ENCODE measurements at places on chromosomes 12 and 14.

GRCh38 chr14:90568405-90568804 lies 171.6 kb downstream of the CALM1 start:
- no peaks in the 10 kb centered on the region for H3K27me3 ChIP-seq
- no peak overlapping the region for H3K27ac ChIP-seq
- DNase-seq: no peak
- H3K36me3 ChIP-seq: no peaks in the 10 kb centered on the region
- no peaks in the 10 kb centered on the region for H3K4me1 ChIP-seq

GRCh38 chr14:95527387-95528002 lies 7.4 kb upstream of the GLRX5 start:
- no peaks in the 10 kb centered on the region for H3K27me3 ChIP-seq
- H3K36me3 ChIP-seq: no peaks in the 10 kb centered on the region
- H3K27ac ChIP-seq: no peak overlapping the region
- H3K4me1 ChIP-seq: peaks cover 11% of the 10 kb centered on the region
- H3K4me3 ChIP-seq: no peak overlapping the region

GRCh38 chr14:95481391-95482022 lies 34.9 kb downstream of the SYNE3 start:
- DNase-seq: no peak
- no peak overlapping the region for H3K4me3 ChIP-seq
- no peaks in the 10 kb centered on the region for H3K36me3 ChIP-seq
- no peaks in the 10 kb centered on the region for H3K27me3 ChIP-seq
- no peak overlapping the region for H3K27ac ChIP-seq

GRCh38 chr12:115873451-115874082 lies 403.9 kb downstream of the MED13L start:
- peaks cover 2% of the 10 kb centered on the region for H3K27me3 ChIP-seq
- no peak overlapping the region for H3K27ac ChIP-seq
- H3K4me3 ChIP-seq: no peak overlapping the region

DNA sequence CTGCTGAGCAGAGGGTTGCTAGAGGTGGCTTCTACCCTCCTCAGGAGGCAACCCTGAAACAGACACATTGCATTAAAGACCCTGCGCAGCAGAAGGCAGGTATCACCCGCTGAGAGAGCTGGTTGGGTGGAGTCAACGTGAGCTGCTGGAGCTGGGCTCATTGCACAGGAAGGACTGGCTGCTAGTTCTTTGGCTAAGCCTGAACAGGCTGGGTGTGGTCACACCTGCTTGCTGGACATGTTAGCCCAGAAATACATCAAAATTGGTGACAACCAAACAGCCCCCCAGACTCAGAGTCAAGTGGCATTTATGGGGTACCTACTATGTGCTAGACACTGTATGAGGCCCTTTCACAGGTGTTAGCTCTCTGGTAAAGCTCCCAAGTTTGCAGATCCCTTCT lies 33.8 kb upstream of the IRF2BPL start:
- H3K4me1 ChIP-seq: peaks cover 8% of the 10 kb centered on the region
- H3K36me3 ChIP-seq: no peaks in the 10 kb centered on the region
- DNase-seq: no peak

DNA sequence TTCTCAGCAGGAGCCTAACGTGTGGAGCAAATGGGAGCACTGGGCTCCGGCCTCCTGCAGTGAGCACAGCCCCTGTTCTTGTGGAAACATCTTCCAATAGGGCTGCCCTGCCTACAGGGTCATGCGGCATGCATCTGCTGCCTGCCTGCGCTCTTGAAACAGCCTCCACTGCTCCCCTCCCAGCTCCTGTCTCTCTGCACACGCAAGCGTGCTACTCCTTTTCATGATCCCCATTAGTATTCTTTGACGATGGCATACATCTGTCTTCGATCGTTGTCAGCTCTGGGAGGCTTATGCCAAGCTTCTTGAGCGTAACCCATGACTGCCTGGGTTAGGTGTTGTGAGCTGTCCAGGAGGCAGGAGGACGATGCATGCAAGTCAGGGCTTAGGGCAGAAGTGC lies 23.1 kb downstream of the NTF3 start:
- H3K27me3 ChIP-seq: no peaks in the 10 kb centered on the region
- no peak overlapping the region for H3K4me3 ChIP-seq
- no peaks in the 10 kb centered on the region for H3K36me3 ChIP-seq
- H3K27ac ChIP-seq: no peak overlapping the region

- no peak for DNase-seq
- no peaks in the 10 kb centered on the region for H3K36me3 ChIP-seq
- no peaks in the 10 kb centered on the region for H3K4me1 ChIP-seq
- H3K27ac ChIP-seq: no peak overlapping the region
Measured at GRCh38 chr12:19647806-19648556, 208.7 kb downstream of the AEBP2 start.

GRCh38 chr12:107091381-107091780 lies 2.0 kb downstream of the CRY1 start:
- no peaks in the 10 kb centered on the region for H3K4me1 ChIP-seq
- peaks cover 1% of the 10 kb centered on the region for H3K36me3 ChIP-seq
- H3K27ac ChIP-seq: peak overlapping the region; percentile 100
- H3K4me3 ChIP-seq: no peak overlapping the region
- H3K27me3 ChIP-seq: no peaks in the 10 kb centered on the region
- peak; percentile 89 for DNase-seq

GRCh38 chr12:92779902-92780301 lies 77.1 kb downstream of the PLEKHG7 start:
- no peak for DNase-seq
- H3K4me3 ChIP-seq: no peak overlapping the region
- no peaks in the 10 kb centered on the region for H3K27me3 ChIP-seq
- H3K4me1 ChIP-seq: no peaks in the 10 kb centered on the region
- no peak overlapping the region for H3K27ac ChIP-seq

DNA sequence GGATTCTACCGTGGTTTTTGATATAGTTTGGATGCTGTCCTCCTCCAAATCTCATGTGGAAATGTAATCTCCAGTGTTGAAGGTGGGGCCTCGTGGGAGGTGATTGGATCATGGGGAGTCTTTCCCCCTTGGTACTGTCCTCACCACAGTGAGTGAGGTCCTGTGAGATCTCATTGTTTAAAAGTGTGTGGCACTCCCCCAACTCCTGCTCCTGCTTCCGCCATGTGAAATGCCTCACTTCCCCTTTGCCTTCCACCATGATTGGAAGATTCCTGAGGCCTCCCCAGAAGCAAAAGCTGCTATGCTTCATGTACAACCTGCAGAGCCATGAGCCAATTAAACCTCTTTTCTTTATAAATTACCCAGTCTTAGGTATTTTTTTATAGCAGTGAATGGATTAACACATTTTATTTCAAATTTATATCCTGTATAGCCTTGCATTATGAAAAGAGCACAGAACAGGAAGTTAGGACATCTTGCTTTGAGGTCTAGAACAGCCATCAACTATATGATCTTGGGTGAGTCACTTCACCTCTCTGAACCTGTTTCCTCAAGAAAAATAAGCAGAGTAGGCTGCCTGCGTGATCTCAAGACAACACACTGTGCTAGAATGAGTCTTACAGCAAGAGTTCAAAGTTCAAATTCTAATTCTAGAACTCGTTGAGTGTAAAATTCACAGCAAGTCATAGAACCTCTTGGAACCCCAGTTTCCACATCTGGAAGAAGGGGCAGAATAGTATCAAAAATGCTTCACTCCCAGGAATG lies 160.9 kb upstream of the EEA1 start:
- H3K4me1 ChIP-seq: no peaks in the 10 kb centered on the region
- peak; percentile 92 for DNase-seq
- H3K27ac ChIP-seq: peak overlapping the region; percentile 70
- no peaks in the 10 kb centered on the region for H3K36me3 ChIP-seq

- peaks cover 55% of the 10 kb centered on the region for H3K4me1 ChIP-seq
- no peaks in the 10 kb centered on the region for H3K27me3 ChIP-seq
- peak within 1 kb of the TSS; percentile 83 for H3K27ac ChIP-seq
- peaks cover 5% of the 10 kb centered on the region for H3K36me3 ChIP-seq
- peak; percentile 81 for DNase-seq
Measured at GRCh38 chr14:24310646-24311604, at the start of gene LTB4R. Gene LTB4R, plus strand, starts transcription at chr14:24311502. Its CDS starts 4,150 bp downstream, at chr14:24315652.

GRCh38 chr12:32027684-32028365 lies 68.6 kb downstream of the RESF1 start:
- no peaks in the 10 kb centered on the region for H3K36me3 ChIP-seq
- no peaks in the 10 kb centered on the region for H3K27me3 ChIP-seq
- H3K4me3 ChIP-seq: no peak overlapping the region
- no peak overlapping the region for H3K27ac ChIP-seq

- no peaks in the 10 kb centered on the region for H3K4me1 ChIP-seq
- H3K36me3 ChIP-seq: no peaks in the 10 kb centered on the region
- no peak overlapping the region for H3K4me3 ChIP-seq
- H3K27ac ChIP-seq: no peak overlapping the region
- H3K27me3 ChIP-seq: no peaks in the 10 kb centered on the region
Measured at GRCh38 chr12:104155711-104156555, 17.9 kb upstream of the NFYB start.

DNA sequence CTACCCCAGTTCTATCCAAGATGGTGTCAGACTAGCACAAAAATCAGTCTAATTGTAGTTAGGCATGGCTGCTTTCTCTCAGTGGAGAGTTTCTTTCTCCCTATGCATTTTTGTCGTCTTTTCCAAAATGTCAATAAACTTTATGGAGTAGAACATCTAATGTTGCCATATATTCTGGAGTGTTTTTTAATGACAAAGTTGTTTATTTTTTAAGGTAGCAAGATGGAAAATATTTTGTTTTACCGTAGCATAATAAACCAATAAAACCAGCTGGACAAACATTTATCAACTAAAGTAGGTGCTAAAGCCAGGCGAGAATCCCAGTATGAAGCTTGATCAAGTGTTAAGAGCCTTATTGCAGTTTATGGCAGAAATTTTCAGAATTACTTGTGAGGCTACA lies 146.3 kb downstream of the TMTC2 start:
- H3K27me3 ChIP-seq: no peaks in the 10 kb centered on the region
- no peak overlapping the region for H3K4me3 ChIP-seq
- H3K36me3 ChIP-seq: no peaks in the 10 kb centered on the region
- DNase-seq: no peak
- H3K4me1 ChIP-seq: no peaks in the 10 kb centered on the region

- no peak for DNase-seq
- no peaks in the 10 kb centered on the region for H3K4me1 ChIP-seq
- H3K27ac ChIP-seq: no peak overlapping the region
- H3K36me3 ChIP-seq: no peaks in the 10 kb centered on the region
Measured at GRCh38 chr12:131106349-131106941, 152.7 kb downstream of the ADGRD1 start.

- no peak overlapping the region for H3K27ac ChIP-seq
- no peaks in the 10 kb centered on the region for H3K36me3 ChIP-seq
- H3K4me3 ChIP-seq: no peak overlapping the region
- H3K4me1 ChIP-seq: no peaks in the 10 kb centered on the region
- no peaks in the 10 kb centered on the region for H3K27me3 ChIP-seq
- DNase-seq: no peak
Measured at GRCh38 chr12:51197736-51198567, 19.9 kb downstream of the POU6F1 start.
